SHP77 (cell line): ENCODE measurements at places on chromosomes 1 and 21.

- no peak for DNase-seq
These were observed 10.9 kb downstream of the ANP32E start for GRCh38 chr1:150224983-150225382.

DNA sequence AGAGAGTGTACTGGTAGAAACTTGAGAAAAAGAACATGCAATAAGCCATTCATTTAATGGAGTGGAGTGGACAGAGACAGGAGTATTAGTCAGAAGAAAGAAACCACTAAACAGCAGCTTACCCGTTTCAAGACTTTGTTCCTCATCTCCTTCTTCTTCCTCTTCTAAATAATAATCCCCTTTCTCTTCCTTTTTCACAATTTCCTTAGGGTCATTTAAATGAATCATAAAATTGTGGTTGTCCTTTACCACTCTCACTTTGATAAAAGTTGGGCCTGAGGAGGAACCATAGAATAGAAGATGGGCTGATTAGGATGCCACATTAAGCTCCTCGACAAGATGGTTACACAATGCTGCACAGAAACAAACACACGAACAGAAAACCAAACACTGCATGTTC is 109.6 kb downstream of the WDR3 start:
- no peak for DNase-seq

DNA sequence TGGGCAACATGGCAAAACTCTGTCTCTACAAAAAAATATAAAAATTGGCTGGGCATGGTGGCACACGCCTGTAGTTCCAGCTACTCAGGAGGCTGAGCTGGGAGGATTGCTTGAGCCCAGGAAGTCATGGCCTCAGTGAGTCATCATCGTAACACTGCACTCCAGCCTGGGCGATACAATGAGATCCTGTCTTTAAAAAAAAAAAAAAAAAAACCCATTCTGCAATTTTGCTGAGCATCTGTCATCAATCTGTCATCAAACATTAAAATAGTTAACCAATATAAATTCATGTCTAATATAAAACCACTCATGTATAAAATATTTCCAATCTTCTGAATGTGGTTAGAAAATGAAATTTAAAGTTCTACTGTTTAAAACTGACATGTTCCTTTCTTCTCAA is 56.9 kb downstream of the LPAR3 start:
- DNase-seq, result no peak

- no peak for DNase-seq
These were observed 15.3 kb downstream of the ZBTB7B start for GRCh38 chr1:155017946-155018316.

DNA sequence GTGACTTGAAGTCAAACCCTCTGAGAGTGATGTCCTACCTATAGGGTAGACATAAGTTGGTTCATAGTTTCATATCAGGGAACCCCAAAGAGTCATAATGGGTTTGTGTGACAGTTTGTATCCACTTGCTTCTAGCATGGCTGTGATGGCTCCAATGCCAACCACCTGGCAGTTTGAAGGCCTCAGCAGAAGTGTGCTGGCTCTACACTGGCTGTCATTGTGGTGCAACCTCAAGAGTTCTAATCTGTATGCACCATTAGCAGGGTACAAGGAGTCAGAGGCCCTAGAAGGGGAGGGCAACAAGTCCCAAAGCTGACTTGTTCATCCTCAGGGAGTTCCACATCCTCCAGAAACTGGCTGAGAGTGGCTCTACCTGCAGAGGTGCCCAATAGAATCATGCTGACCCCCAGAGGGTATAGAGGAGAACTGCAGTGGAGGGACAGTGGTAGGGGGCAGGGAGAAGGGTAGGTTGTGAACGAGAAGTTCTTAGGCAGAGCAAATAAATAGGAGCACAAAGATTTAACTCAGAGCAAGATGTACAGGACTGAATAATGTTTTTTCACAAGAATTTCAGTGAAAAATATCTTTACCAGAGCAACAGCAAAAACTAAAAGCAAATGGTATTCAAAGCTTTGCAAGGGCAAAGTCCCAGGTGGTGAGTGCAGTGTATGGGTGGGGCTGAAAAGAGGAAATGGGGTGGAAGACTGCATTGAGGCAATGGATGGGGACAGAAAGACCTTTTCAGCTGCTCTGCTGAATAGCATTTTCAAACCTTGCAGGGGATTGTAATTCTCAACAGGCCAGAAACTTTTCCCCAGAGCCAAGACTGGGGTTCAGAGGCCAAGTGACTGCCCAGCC is 3.2 kb downstream of the FCRL2 start:
- no peak for DNase-seq

- no peak for DNase-seq
These were observed 93.9 kb downstream of the DAB1 start for GRCh38 chr1:57329937-57330336.

DNA sequence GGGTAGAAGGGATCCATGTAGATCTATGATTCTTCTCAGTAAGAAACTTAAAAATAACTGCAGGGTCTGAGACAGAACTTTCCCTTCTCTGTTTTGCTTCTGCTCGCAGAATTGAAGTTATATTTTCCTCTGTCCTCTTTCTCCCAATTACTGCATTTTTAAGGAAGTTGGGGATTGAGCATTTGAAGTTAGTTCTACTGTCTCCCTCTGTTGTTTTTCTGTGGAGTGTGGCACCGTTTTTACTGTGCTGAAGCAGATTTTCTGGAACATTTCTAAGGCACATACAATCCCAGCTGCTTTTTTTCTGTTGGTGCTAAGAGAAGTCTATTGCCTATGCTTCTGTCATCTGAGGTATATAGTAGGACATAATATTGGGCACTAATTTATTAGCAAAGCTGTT is 43.3 kb downstream of the RASAL2 start:
- DNase-seq, result no peak

DNA sequence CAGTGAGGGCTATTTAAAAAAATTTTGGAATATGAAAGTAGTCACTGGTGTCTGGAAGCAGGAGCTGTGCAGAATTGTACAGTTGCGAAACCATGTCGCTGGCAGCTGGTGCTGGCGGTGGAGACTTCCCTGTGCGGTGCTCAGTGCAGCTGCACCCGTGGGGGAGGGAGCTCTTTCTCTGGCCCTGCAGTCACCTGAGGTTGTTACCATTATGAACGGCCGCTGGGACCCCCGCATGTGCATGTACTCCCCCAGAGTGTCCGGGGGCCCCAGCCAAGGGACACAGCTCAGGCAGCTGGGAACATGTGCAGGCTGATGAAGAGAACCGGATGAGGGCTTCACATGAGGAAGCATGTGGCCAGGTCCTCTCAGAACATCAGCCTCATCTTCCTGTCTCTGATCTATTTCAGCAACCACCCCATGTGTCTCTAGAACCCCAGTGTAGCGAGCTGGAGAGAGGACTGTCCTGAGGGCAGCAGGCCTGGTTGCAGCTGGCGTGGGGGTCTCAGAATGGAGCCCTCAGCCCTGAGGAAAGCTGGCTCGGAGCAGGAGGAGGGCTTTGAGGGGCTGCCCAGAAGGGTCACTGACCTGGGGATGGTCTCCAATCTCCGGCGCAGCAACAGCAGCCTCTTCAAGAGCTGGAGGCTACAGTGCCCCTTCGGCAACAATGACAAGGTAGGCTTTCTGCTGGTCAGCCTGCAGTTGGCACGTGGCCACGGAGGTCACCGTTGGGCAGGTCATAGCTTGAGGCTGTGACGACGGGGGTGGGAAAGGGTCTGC is at the start of gene TRPM2:
Gene TRPM2, plus strand, starts transcription at position 431 of the 780 bp plus-strand sequence. Its CDS starts 80 bp downstream, at position 511.
- DNase-seq, result peak; percentile 24

DNA sequence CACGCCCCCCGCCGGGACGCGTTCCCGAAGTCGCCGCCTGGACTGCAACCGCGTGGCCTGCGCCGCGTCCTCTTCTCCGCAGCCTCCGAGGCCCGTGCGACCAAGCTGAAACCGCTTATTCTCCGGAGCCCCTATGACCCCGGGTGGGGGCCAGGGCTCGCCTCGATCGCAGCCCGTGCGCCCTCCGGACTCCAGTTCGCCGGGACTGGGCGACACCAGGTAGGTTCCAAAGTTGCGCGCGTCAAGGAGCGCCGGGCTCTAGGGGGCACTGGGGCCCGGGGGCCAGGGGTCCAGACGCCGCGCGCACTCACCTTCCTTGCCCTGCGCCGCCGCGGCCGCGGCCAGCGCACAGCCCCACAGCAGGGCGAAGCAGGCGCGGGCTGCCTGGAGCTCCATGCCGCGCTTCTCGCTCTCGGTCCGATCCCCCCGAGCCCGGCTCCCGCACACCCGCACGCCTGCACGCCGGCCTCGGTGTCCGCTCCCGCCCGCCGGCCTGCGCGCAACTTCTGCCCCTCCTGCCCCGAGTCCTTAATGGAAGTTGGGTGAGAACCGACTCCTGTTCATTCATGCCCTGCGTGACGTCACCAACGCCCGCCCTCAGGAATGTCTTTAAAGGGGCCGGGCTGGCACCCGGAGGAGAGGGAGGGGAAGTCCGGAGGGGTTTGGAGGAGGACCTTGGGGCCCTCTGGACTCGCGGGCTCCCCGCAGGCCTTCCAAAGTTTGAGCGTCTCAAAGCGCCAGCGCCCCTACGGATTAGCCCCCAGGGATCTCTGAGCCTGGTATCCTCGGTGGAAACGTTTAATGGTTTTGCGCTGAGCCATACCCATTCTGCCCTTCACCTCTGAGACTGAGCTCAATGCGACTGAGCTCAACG is at the start of gene EPHA2:
Gene EPHA2, minus strand, starts transcription at position 533 of the 874 bp plus-strand sequence. Its CDS starts 137 bp downstream, at position 396.
- DNase-seq, result no peak

GRCh38 chr1:234932511-234933430 is 195.9 kb downstream of the TOMM20 start:
- DNase-seq, result no peak

DNA sequence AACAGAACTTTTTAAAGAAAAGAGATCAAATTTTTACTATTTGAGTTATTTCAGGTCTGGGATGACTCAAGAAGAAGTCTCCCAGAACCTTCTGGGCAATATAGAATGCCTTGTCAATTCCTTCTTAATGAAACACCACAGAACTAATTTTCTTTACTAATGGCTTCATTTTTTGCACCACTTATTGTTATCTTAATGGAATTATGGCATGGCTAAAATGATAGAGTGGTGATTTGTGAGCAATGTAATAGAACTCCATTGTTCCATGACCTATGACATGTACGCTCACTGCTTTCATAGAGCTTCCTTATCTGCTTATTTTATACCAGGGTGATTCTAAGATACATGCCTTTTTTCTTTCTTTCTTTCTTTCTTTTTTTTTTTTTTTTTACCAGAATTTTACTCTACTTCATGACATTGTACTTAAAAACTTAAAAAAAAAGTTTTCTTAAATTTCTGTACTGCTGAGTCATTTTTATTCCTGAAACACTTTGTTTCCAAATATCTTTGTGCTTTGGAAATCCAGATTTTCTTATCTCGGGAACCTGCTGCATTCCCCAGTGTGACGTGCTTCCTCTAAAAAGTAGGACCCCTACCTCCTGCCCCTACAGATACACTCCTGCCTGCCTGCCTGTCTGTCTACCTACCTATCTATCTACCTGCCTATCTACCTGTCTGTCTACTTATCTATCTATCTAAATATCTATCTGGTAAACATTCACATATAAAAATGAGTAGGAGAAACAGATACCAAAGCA is 284.9 kb downstream of the PBX1 start:
- DNase-seq, result no peak

DNA sequence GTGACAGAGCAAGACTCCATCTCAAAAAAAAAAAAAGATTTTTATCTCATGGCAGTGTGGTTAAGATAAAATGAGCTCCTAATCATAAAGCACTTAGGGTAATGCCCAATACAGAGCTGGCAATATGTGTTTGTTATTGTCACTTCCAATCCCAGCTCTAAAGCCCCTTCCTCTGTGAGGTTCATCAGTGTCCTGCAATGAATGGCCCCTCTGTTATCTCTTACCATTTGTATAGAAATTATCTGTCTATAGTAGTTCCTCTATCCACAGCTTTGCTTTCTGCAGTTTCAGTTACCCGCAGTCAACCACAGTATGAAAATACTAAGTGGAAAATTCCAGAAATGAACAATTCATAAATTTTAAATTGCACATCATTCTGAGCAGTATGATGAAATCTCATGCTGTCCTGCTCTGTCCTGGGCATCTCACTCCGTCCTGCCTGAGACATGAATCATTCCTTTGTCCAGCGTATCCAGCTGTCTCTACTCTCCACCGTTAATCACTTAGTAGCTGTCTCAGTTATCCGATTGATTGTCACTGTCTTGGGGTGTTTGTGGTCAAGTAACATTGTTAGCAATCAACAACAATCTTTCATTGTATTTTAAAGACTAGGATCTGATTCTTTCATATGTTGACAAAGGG is 50.2 kb upstream of the DNAH14 start:
- DNase-seq, result no peak

DNA sequence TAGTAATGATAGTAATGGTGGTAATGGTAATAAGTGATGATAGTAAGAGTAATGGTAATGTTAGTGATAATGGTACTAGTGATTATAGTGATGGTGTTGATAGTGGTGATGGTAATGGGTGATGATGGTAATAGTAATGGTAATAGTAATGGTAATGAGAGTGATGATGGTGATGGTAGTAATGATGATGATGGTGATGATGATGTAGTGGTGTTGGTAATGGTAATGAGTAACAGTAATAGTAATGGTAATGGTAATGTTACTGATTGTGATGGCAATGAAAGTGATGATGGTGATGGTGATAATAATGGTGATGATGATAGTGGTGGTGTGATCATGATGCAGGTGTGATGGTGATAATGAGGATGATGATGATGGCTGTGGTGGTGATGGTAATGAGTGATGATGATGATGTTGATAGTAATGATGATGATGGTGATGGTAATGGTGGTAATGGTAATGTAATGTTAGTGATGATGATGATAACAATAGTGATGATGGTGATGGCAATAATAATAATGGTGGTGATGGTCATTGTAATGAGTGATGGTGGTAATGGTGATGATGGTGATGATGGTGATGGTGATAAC is 235.0 kb downstream of the MATN1 start:
- no peak for DNase-seq

- no peak for DNase-seq
These were observed 39.9 kb downstream of the ZBTB17 start for GRCh38 chr1:15936025-15936424.

- no peak for DNase-seq
These were observed 26.5 kb downstream of the CXADR start for GRCh38 chr21:17539323-17539722.

- DNase-seq, result no peak
These were observed 156.3 kb downstream of the C1orf94 start for GRCh38 chr1:34332996-34333395.

GRCh38 chr1:204323887-204324286 is 35.8 kb downstream of the PLEKHA6 start:
- DNase-seq, result no peak

DNA sequence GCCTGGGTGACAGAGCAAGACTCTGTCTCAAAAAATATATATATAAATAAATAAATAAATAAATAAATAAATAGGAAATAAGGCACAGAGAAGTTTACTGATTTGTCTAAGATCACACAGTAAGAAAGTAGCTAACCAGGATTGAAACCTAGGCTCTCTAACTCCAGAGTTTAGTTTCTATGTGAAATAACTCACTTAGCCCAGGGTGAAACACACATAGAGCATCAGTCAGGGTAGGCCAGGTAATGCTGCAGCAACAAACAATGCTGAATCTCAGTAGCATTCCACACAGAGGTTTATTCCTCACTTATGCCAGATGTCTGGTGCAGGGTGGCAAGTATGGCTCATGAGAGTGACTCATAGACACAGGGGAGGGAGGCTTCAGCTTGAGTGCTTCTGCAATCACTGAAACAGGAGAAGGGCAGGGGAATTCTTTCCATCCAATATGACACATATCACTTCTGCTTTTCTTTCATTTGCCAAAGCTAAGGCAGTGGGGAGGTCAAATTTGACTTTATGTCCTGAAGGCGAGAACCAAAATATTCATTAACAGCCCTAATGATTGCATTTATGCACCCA is 37.1 kb upstream of the KANK4 start:
- peak; percentile 64 for DNase-seq
